HuH-7.5 (cell line): ENCODE measurements at places on chromosomes 11 and 22.

DNA sequence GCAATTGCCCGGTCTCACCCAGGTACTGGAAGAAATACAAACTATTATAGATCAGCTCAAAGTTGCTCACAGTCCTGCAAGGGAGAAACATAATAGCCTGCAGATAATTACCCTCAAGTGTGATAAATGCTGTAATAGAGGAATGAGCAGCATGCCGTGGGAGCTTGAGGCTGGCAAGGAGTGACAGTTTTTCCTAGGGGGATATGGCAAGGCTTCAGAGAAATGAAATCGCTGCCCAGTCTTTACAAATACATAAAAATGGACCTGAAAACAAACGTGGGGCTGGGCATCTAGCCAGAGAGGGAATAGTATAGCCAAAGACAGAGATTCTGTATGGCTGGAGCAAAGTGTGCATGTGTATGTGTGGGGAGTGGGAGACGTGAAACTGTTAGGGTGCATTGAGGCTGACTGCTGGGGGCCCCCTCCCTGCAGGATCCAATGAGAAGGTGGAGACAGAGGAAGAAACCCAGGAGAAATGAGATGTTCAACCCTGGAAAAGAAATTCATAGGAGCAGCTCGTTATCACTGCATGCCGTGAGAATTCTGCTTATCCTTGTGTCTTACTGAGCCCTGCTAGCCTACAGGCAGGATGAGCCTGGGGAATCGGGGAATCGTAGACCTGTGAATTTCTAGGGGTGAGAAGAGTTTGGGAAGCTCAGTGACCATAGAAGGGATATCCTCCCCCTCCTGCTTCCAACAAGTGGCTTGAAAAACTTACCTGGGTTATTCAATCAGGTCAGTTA is 167.0 kb downstream of the LDLRAD3 start:
- DNase-seq: no peak

DNA sequence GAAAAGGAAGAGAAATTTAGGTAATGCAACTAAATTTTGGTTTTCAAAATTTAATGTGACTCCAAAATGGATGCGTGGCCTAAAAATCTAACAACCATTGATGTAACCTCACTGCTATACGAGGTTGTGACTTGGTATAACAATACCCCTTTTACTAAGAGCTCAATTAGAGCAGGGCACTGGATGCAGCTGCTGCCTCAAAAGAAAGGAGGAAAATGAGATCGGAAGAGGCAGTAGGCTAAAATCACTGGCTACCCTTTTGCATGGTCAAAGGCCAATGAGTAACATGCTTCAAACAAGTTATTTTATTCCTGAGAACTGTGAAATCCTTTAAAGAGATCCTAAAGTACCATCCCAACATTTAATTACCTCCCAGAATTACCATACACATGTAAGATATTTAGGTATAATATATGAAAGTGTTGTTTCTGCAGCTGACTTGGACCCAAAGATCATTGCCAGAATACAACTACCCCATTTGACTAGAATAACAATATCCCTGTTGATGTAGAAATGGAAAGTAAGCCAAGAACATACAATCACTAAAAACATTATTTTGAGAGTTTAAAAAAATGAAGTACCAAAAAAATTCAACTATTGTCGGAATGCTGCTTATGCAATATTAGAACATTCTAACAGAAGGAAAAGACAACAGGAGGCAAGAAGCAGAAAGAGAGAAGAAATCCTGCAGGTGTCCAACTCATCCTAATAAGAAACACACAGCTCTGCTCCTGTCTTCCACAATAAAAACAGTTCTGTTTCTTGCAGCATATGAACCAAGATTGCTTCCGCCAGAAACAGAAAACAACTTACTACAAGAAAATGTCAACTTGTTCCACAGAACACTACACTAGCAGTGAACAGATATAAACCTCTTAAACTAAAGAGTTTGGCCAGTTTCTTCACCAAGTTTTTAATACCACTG is 15.0 kb downstream of the SIK3 start:
- no peak for DNase-seq

DNA sequence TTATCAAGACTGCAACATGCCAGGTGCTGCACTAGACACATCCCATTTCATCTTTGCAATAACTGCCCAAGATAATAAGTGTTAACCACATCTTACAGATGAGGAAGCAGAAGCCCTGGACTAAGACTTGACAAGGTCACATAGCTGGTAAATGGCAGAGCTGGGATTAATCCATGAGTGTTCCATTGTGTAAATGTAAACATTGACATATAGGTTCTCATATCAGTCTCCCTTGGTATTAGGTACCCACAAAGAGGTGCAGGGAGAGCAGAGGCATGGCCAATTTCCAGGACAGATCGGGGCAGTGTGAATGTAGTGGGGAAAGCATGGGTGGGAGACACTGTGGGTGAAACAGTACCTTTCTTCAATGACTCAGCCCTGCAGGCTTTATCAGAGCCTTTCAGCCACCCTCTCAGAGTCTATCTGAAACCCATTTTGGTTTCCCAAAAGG is 17.9 kb downstream of the MICAL2 start:
- DNase-seq: no peak

GRCh38 chr11:12157241-12157661 is 46.9 kb downstream of the MICAL2 start:
- no peak for DNase-seq

GRCh38 chr22:44364751-44365130 is 52.0 kb upstream of the SHISAL1 start:
- DNase-seq: no peak

DNA sequence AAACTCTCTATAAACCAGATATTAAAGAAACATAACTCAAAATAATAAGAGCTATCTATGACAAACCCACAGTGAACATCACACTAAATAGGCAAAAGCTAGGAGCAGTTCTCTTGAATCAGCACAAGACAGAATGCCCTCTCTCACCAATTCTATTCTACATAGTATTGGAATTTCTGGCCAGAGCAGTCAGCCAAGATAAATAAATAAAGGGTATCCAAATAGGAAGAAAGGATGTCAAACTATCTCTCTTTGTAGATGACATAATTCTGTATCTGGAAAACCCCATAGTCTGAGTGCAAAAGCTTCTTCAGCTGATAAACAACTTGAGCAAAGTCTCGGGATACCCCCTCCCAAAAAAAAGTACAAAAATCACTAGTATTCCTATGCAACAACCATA is 359.8 kb downstream of the LRRC4C start:
- DNase-seq: no peak

DNA sequence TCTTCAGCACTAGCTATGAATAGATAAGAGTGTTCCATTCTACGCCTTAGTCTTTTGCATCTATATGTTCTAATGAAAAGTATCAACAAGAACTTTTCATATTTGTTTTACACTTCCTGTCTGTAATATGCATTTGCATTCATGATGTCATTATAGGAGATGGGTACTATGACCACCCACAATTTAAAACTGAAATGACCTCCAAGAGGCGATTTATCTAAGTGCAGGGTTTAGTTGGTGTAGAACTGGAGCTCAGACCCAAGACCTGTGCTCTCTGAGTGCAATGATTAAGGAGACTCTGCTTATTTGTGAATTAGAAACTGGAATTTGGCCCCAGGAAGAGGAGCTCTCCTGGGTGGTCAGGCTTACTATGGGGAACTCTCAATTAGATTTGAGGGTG is 289.1 kb downstream of the ETS1 start:
- no peak for DNase-seq

GRCh38 chr11:119683783-119684182 is 45.2 kb downstream of the NECTIN1 start:
- DNase-seq: no peak

GRCh38 chr11:106420048-106420665 is 342.7 kb downstream of the AASDHPPT start:
- no peak for DNase-seq

- no peak for DNase-seq
These were observed 407.6 kb upstream of the CADM1 start for GRCh38 chr11:115911613-115912346.

- DNase-seq: no peak
These were observed 53.2 kb downstream of the PIK3C2A start for GRCh38 chr11:17154409-17155159.

DNA sequence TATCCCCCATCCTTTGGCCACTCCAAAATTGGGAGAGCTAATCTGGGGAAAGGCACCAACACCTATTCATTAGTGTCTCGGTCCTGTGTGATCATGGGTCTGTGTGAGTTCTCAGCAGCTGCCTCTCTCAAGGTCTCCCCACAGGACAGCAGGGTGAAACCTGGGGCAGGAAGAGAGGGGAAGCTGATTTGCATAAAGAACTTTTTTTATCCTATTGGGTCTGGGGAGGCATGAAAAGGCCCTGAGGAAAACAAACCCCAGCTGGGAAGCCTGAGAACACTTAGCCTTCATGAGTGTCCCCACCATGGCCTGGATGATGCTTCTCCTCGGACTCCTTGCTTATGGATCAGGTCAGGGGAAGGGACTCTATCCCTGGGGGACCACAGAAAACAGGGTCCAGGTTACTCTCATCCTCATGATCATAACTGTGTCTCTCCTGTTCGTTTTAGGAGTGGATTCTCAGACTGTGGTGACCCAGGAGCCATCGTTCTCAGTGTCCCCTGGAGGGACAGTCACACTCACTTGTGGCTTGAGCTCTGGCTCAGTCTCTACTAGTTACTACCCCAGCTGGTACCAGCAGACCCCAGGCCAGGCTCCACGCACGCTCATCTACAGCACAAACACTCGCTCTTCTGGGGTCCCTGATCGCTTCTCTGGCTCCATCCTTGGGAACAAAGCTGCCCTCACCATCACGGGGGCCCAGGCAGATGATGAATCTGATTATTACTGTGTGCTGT is 116.0 kb upstream of the TOP3B start:
- no peak for DNase-seq

GRCh38 chr11:113817162-113817561 is 37.6 kb downstream of the CLDN25 start:
- DNase-seq: no peak

GRCh38 chr22:49607821-49608220 is 219.9 kb downstream of the BRD1 start:
- DNase-seq: no peak

DNA sequence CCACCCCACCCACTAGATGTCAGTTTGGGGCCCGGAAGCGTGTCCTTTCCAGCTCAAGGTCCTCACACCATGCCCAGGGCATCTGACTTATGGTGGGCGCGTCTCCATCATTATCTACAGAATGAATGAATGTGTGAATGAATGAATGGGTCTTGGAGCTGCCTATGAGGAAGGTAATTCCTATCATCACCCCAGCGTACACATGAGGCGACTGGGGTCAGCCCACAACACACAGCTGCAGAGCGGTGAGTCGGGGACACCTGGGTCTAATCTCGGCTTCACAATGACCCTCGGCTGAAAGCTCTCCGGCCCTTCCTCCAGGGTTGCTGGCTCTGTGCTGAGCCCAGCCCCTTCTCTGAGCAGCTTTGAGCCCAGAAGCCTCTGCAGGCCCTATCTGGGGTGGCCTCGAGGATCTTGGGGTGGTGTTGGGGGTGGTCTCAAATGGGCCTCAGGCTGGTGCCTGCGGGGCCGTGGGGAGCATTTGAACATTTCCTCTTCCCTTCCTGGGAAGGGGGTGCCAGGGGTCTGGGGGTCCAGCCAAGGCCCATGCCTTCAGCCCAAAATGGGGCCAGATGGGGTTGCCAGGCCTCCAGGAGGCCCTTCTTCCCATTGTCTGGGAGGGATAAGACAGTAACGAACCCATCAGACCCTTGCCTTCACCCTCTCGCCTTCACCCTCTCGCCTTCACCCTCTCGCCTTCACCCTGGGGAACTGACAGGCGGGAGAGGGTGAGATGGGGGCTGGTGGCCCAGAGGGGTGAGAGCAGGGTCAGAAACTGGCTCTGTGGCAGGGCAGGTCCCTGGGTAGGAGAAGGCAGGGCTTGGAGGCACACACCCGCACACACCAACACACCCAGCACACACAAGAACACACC is 82.4 kb downstream of the MYEOV start:
- DNase-seq: no peak

- DNase-seq: no peak
These were observed 198.2 kb downstream of the TENM4 start for GRCh38 chr11:79242616-79243015.

GRCh38 chr11:32023370-32024305 is 67.2 kb upstream of the RCN1 start:
- no peak for DNase-seq

DNA sequence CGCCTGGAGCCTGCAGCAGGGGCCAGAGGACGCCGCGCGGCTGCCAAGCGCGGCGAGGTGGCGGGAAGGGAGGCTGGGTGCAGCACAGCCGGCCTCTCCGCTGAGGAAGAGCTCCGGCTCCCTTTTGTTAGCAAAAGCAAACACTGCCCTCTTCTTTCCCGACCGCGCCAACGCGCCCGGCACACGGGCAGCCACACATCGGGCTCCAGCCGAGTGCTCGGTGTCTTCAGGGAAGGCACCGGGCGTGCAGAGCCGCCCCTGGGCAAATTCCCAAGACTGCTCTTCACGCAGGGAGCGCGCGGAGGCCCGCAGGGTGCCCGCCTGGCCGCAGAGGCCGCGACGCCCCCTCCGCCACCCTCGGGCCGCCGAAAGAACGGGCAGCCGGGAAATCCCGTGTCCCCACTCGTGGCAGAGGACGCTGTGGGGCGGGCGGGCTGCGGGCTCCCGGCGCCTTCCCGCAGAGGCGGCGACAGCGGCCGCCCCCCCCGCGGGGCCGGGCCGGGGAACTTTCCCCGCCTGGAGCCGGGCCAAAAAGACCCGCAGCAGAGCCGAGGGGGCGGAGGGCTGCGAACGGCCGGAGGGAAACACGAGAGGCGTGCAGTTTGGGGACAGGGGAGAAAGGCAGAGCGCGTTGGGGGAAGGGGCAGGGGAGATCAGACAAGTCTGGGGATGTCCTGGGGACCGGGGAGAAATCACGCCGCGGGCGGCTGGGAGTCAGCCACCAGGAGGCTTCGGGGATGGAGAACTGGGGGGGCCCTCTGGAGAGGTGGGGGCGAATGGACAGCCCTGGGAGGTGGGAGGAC is 931 bp downstream of the CADM1 start:
- peak; percentile 36 for DNase-seq

GRCh38 chr11:74989260-74989638 is 516 bp downstream of the NEU3 start:
- DNase-seq: peak; percentile 23

DNA sequence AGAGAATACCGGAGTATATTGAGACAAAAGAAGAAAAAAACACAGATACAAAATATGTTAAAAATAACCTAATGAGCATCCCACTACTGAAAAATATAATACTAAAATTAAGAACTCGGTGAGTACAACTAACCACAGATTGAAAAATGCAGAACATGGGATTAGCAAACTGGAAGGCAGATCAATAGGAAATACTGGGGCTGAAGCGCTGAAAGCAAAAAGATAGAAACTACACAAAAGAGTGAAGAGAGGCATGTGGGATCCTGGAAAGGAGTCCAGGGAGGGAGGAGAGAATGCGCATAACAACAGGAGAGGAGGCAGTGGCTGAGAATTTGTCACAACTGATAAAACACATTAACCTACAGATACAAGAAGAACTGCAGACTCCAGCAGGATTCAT is 159.3 kb downstream of the EFCAB6 start:
- DNase-seq: no peak

GRCh38 chr11:22860241-22860640 is at the start of gene CCDC179:
CCDC179 (minus strand) TSS chr11:22860474; CDS start chr11:22860421, 53 bp downstream.
- DNase-seq: no peak

- no peak for DNase-seq
These were observed 21.8 kb downstream of the NUCB2 start for GRCh38 chr11:17298302-17298701.
